ENCODE measurements at places on chromosomes 4 and X.

GRCh38 chr4:184808713-184809050 is 17.1 kb downstream of the ACSL1 start:
- no peaks in the 10 kb centered on the region for H3K27me3 ChIP-seq
- no peak overlapping the region for H3K4me3 ChIP-seq
- H3K27ac ChIP-seq = no peak overlapping the region
- no peaks in the 10 kb centered on the region for H3K36me3 ChIP-seq
- no peak for DNase-seq

- peaks cover 11% of the 10 kb centered on the region for H3K4me1 ChIP-seq
- DNase-seq = peak; percentile 67
Observed at GRCh38 chr4:102789317-102789717, 28.5 kb upstream of the MANBA start.

DNA sequence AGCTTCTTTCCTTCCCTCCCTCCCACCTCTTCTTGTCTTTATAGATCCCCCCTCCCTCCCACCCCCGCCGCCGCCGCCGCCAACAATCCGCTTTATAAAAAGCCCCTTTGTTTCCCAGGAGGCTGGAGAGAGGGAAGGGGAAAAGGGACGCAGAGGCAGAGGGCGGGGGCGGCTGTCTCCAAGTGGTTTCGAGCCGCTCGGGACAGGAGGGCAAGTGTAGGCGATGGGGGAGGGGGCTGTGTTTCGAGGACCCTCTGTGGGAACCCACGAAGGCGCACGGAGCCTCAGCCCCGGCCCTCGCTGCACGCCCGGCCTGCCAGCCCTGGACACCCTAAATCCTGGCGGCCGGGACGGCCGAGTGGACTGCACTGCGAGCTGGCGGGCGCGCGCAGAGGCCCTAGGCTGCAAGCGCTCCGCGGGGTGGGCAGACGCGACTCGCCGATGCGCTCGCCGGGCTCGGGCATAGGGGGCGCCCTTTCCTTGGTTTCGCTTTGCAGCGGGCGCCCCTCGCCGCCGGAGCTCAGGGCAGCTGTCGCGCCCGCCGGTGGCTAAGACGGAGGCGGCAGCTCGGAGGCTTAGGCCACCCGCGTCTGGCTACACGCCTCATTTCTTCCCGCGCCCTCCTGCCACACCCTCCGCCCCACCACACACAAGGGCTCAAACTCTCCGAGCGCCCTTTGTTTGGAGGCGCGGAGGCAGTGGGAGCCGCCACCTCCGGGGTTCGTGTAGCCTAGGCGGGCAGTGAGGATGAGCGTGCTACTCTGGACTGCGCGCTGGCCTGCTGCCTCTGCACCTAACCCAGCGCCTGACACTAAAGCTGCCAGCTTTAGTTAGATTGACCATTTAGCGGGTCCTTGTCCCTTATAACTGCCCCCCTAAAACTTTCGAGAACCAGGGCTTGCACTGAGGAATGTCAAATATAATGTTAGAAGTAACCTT is 2.2 kb downstream of the MAMLD1 start:
- peak overlapping the region; percentile 39 for H3K4me3 ChIP-seq
- H3K4me1 ChIP-seq = no peaks in the 10 kb centered on the region
- no peak overlapping the region for H3K27ac ChIP-seq
- H3K27me3 ChIP-seq = peaks cover 48% of the 10 kb centered on the region

DNA sequence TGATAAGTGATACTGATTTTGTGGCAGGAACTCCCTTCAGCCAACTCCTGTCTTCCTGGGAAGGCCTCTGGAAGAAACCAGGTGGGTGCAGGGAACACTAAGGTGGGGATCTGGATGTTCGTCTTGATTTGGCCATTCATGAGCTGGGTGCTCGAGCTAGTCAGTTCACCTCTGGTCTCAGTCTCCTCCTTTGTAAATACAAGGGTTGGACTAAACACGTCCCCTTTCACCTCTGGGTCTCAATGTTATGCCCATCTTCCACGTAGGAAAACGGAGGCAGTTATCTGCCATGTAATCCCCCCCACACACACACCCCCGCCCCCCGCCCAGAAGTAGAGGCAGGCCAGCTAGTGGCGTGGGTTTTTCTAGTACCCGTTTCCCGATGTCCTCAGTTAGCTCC is 4.1 kb upstream of the RS1 start:
- H3K4me3 ChIP-seq = no peak overlapping the region
- no peaks in the 10 kb centered on the region for H3K27me3 ChIP-seq
- H3K27ac ChIP-seq = no peak overlapping the region
- H3K36me3 ChIP-seq = no peaks in the 10 kb centered on the region

DNA sequence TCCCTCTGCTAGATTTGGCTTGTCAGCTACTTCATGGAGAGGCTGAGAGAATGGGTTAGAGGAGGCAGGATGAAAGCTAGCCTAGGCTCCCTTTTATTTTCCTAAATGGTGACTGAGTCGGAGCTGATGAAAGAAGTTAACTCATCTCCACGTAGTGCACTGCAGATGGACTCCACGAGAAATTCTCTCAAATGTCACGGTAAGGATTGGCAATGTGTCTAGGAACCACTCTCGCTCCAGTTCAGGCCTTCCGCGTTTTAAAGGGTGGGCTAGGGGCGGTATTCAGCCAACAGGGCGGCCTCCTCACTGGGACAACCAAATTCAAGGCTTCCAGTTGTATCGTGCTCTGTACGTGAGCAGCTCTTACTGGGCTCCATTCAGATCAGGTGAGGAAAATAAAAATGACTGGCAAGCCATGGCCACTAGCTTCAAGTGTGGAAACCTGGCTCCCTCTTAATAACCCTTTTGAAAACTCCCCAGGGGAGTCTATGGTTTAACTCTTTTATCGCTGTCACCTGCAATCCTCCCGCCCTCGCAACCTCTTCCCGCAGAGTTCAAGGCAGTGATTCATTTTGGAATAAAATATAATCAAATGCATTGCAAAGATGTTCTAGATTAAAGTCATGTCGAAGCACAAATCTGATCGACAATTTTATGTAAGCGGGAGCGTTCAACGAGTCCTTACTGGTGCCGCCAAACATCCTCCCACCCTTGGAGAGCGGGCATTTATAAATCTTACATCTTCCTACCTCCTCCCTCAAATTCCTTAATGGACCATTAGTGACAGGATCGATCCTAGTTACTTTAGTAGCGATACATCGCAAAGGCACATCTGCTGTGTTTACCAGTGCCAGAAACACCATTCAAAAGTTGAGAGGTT is 1.2 kb downstream of the SPOCK3 start:
- H3K36me3 ChIP-seq = no peaks in the 10 kb centered on the region
- DNase-seq = no peak
- no peak overlapping the region for H3K27ac ChIP-seq
- H3K4me3 ChIP-seq = no peak overlapping the region
- H3K4me1 ChIP-seq = peaks cover 9% of the 10 kb centered on the region
